Endothelial cell (in vitro differentiated cells): ENCODE measurements at places on chromosomes 2 and 18.

DNA sequence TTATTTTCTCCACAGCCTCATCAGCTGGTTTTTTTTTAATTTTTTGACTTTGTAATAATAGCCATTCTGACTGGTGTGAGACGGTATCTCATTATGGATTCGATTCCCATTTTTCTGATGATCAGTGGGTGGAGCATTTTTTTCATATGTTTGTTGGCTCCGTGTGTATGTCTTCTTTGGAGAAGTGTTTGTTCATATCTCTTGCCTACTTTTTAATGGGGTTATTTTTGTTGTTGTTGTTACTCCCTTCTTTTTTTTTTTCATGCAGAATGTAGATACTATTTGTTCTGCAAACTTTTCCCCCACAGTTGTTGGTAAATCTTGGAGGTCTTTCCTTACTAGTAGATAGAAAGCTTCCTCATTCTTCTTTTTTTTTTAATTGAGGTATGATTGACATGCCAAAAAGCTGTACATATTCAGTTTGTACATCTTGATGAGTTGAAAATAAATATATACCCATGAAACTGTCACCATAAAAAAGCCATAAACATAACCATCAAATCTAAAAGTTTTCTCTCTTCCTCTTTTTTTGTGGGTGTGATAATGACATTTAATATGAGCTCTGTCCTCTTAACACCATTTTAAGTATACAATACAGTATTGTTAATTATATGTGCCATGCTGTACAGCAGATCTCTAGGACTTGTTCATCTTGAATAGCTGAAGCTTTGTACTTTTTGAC is 21.8 kb upstream of the NT5DC4 start:
- DNase-seq, result no peak

DNA sequence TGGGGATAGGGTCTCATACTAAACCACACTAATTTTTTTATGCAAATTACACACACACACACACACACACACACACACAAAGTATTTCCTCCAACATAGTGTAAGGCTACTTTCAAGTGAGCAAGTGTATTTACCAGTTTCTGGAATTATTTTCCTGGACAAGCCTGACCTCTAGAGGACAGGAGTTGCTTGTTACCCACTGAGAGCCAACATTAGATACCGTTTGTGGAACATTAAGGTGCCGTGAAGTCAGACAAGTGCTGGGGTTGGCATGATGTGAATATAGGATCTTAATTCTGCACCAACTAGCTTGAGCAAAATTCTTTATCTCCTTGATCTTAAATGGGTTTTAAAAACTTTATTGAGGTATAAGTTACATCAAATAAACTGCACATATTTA is 39.3 kb upstream of the SERPINB2 start:
- DNase-seq, result peak; percentile 19

- DNase-seq, result no peak
These were observed 45.3 kb downstream of the FBLN7 start for GRCh38 chr2:112183327-112184025.

GRCh38 chr18:7593218-7593819 is 26.2 kb downstream of the PTPRM start:
- no peak for DNase-seq

- DNase-seq, result no peak
These were observed 365.4 kb downstream of the ADCYAP1 start for GRCh38 chr18:1270081-1270480.

DNA sequence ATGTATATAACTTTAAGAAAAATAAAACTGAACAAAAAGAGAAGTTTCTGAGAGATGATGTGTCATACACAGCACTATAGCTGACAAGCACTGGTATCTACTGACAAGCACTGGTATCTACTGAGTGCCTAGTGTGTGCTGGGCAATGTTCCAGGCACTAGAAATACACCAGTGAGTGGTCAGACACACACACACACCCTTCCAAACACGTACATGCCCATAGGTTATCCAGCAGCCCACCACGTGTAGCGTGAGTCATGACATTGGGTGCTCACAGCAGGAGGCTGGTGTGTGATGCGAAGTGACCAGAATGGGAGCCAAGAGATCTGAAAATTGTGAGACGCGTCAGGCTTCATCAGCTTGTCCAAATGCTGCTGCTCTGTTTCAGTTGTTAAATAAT is 12.2 kb upstream of the GNAL start:
- DNase-seq, result no peak

DNA sequence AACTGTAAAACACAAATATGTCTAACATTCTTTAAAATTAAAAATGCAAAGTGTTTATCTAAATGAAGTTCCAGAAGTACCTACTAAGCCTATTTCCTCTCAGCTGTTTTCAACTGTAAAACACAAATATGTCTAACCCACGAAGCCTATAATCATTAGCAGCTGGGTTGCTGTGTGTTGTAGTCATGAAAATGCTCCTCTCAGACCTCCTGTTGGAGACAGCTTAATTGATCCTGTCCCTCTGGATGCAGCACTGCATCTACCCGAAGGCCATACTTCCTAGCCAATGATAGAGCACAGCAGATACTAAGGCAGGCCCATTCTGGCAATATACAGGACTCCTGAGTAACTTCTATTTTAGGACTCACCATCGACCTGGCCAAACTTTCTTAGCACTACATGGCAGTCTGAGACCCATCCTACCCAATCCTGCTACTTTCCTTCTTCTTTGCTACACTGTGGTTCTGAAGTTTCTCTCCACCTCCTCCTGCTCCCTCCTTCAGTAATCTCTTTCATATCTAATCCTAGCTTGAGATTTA is 92.5 kb upstream of the RBBP8 start:
- DNase-seq, result no peak

GRCh38 chr2:148616662-148617061 is 27.9 kb upstream of the EPC2 start:
- DNase-seq, result no peak

DNA sequence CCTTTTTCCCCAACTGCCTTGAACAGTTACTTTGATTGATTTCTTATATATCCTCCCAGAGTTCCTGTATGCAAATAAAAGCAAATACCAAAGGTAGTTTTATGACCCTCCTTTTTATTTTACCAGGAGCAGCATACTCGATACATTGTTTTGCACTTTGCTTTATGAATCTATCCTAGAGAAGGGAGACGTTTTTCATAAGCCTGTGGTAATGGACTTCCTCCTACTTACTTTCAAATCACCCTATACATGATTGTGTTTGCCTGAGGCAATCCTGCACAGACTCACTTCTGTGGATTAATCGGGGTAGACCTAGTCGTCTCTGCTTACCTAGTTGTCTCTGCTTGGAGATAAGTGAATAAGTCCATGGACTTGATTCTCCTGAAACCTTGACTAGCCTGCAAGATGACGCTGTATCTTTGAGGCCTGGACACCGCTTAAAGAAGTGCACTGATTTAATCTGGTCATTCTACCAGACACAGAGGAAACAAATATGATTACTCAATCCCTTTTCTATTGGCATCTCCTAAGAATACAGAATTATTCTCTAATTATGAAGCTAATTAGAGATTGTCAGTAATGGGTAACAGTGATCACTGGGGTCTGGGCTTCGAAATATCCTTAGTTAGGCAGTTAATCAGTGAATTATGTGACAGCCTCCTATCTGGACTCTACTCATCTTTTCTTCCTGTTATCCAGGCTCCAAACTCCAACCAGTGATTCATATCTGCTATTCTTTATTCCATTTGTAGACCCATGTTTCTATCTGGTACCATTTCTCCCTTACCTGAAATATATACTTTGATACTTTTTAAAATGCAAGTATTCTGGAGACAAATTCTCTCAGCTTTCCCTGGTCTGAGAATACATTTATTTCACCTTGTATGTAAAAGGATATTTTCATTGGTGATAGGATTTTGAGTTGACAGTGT is 447.4 kb upstream of the TRIB2 start:
- no peak for DNase-seq

DNA sequence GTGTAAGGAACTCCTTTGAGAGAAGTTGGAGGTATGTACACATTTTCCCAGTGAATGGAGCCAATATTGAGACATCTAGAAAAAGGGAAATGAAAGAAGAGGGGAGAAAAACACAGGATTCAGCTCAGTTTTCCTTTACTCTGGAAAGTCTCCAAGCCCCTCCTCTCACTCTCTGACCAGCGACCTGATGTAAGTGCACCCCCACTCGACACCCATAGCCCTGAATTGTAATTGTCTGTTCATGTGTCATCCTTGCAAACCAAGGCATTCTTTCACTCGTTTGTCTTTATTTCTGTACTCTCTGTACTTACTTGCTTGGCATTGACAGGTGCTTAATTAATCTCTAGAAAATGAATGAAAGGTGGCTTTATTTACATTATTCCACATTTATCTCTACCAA is 55.7 kb upstream of the CTAGE1 start:
- DNase-seq, result no peak

DNA sequence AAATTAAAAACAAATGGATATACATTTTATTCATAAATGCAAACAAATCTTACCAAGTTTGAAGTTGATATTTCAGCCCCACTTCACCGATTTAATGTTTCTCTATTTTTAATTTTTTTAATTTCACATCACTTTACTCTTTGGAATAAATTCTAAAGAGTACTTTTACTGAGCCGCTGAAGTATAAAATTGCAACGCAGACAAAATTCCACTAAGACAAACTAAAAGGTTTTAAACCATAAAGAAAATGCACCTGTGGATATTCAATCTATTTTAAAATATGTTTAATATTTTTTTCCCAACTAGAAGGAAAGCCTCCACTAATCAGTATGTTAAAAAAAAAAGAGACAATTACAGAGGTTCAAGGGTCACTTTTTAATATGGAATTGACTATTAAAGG is 1073.9 kb upstream of the CRIM1 start:
- DNase-seq, result no peak

GRCh38 chr2:343355-343754 is 55.5 kb upstream of the ALKAL2 start:
- DNase-seq, result no peak

GRCh38 chr2:11411244-11411643 is 54.7 kb downstream of the E2F6 start:
- no peak for DNase-seq

GRCh38 chr18:8824846-8825245 is 119.5 kb downstream of the MTCL1 start:
- DNase-seq, result no peak

DNA sequence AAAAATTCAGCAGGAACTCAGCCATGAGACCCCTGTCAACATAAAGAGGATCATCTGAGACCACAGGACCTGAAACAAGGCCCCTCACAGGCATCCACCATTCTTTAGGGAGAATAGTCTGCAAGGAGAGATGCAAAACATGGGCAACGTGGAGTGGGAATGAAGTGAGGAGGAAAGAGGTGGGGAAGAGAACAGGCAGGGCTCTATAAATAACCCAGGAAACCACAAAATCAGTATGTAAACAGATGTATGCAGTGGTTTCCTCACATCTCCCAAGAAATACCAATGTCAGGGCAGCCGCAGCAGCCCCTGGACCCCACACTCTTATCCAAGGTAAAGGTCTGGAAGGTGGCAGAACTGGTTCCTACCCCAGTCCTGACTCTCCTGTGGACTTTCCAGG is 168.5 kb downstream of the EN1 start:
- DNase-seq, result no peak
